ENCODE measurements at places on chromosomes 5 and 9.
A peak's percentile ranks its signal among the peaks of the same experiment; 100 is the strongest.

GRCh38 chr5:154878642-154879335, 20.4 kb downstream of the CNOT8 start:
- no peak for DNase-seq

GRCh38 chr5:59174248-59174844, 591.5 kb downstream of the RAB3C start:
- DNase-seq: no peak

GRCh38 chr9:95425910-95426551, 90.7 kb downstream of the PTCH1 start:
- no peak for DNase-seq

DNA sequence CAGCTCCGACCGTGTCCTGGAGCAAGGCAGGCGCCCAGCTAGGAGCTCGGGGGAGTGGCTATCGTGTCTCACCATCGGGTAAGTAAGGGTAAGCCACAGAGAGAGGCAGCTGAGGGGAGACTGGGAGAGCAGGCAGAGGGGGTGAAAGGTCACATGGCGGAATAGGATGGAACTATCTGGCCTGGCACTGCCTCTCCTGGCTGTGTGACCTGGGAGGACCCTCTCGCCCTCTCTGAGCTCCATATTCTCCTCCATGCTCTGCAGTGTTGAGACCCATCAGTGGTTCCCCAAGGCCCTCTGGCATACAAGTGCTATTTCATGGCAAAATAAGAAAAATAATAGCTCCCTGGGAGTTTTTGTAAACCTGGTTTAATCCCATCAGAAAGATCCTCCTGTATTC, 43.9 kb upstream of the ASS1 start:
- no peak for DNase-seq

- no peak for DNase-seq
Measured at GRCh38 chr9:81108821-81109220, 580.5 kb downstream of the TLE1 start.

DNA sequence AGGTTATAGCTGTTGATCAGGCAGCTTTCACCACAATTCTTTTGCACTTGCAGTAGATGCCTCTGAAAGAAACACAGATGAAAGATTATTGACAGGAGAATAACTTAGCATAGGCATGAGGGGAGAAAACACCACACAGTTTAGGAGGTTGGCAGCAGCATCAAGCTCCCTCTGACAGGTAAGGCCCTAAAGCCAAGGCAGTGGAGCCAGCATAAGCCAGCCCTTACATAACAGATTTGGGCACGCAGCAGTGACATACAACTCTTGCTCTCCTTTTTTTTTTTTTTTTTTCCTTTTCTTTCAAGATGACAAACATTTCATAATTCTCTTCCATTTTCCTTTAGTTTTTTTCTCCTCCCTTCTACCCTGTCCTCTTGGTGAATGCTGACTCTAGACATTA, 257.6 kb upstream of the ADAMTSL1 start:
- no peak for DNase-seq

DNA sequence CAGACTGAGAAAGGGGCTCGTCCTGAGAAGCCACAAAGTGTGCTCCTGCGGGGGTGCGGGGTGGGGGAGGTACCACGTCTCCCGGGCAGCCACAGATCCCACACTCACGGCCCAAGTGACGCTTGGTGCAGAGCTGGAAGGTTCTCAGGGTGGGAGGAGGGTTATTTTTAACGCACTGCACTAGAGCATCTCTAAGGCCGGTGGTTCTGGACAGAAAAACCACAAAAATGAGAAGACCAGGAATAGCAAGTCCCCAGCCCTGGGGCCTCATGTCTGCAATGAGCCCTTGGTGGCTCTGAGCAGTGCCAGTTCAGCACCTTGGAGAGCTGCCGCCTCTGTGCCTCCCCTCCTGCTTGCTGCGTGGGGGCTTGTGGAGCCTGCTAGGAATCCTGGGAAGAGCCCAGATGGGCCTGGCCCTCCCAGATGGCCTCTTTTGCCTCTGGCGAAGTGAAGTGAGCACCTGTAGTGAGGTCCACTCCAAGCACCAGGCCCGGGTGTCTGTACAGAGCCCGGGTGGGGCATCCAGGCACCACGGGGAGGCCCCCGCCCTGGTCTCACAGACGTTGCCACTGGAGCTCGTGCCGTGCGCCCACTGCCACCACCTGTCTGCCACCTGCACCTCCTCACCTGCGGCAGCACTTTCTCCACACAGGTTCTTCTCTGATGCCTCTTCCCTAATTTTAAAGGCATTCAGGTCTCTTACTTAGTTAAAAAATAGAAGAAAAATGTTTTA, 48.9 kb upstream of the CACNA1B start:
- no peak for DNase-seq

GRCh38 chr5:88660947-88661805, 221.8 kb downstream of the MEF2C start:
- no peak for DNase-seq

GRCh38 chr5:32869216-32869615, 158.1 kb downstream of the NPR3 start:
- DNase-seq: no peak

DNA sequence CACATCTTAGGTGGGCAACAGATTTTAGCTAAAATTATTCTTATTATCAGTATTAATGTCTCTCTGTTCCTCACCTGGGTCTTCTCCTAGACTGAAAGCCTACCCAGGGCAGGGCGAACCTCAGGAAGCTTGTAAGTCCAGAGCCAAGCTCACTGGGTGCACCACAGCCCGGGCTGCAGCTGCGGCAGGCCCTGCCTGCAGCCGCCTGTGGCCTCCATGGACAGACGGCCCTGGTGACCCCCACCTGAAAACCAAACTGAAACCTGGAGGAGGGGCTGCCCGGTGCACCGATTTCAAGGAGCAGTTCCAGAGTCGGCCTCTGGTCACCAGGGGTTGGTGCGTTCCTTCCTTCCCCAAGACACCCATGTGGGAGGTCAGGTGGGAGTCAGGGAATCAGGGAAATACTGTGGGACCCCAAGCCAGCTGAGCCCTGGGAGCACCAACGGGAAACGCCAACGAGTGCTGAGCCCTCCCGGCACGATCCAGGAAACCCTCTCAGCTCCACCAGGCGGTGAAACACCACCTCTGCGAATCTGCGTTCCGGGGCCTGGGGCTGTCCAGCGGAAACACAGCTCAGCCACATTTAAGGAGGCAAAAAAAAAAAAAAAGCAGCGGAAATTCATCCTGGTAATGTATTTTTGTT, 68.6 kb upstream of the PPP1R26 start:
- DNase-seq: no peak

GRCh38 chr5:77777281-77777892, 1.2 kb upstream of the TBCA start:
- DNase-seq: no peak

DNA sequence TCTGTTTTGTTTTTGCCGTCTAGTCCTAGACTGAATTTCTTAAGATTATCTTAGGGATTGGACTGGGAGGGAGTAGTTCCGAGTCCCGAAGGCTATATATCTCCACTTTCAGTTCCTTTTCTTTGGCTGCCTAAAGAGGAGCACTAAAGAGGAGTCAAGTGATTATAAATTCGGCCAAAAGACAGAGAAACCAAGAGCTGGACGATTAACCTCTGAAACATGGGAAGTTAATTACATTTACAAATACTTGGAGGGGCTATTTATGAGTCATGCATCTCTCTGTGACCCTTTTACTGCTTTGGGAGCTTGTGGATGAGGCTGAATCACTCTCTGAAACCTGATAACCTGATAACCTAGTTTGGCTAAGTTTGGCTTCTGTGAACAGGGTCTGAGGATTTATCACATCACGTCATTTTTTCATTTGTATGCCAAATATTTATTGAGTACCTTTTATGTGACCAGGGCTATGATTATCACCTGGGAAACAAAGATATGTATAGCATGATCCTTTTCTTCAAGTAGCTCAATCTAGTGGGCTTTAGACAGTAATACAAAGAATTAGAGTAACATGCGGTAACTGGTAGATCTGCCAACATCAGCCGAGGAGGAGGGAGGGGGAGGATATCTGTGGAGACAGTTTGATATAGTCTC, 180.9 kb downstream of the CD180 start:
- no peak for DNase-seq

- no peak for DNase-seq
Measured at GRCh38 chr5:170410401-170410800, 21.2 kb upstream of the KCNMB1 start.

DNA sequence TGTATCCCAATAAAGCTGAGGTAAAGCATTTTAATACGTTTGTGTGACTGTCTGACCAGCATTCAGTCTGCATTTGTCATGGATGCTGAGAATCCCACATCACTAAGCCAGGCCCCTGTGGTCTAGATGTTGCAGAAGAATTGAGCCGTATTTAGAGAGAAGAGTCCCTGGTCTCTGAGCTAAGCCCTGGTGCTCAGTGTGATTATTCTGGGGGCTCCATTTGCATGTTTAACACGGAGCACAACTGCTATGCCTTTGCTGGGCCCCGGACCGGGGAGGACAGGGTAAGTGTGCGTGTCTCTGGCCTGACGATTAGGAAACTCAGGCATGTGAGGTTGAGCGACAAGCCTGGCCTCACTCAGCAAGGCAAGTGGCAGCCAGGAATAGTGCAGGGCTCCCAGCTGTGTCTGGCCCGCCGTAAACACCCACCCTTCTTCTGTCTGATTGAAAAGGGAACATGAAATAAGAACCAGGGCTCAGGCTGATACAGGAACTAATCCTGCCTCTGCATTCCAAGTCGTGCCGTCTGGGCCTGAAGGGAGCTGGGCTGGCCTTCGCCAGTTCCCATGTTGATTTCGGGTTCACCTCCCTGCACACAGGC, 22.3 kb downstream of the FAM78A start:
- no peak for DNase-seq

DNA sequence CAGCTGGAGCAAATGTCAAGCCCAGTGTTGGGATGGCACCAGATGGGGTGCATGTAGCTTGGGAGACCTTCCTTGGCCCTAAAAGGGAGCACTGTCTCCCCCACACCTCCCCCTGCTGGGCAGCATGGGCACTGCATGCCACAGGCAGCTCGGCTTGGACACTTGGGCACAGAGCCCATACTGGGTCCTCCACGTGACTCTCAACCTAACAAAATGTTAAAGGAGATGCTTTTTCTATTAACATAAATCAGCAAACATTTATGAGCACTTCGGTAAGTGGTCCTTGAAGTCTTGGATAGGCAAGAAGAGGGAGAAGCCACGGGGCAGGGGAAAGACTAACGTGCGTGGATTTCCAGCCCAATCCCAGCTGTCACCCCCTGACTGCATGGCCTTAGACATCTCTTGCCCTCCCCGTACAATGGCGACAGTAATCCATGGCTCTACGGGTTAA, 23.9 kb upstream of the MAPK9 start:
- DNase-seq: peak; percentile 60

DNA sequence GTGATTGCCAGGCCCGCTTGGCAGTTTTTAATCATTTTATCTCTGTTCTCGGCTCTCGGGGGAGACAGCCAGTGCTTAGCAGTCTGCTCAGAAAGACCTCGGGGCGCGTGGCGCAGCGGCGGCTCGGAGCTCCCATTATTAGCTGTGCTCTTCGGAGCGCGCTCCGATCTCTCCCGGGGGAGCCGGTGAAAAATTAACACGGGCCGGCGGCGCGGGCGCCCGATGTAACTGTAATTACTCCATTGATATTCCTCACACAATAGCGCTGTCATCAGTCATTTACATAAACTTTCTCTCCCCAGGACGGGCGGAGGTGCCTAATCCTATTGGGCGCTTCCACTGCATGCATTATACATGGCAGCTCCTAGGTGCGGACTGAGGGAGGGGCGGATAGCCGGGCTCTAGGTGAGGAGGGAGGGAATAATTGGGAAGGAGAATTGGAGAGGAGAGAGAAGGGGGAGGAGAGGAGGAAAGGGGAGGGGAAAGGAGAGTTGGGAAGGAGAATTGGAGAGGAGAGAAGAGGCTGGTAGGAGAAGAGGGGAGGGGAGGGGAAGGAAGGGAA, 24.9 kb downstream of the LMX1B start:
- no peak for DNase-seq

DNA sequence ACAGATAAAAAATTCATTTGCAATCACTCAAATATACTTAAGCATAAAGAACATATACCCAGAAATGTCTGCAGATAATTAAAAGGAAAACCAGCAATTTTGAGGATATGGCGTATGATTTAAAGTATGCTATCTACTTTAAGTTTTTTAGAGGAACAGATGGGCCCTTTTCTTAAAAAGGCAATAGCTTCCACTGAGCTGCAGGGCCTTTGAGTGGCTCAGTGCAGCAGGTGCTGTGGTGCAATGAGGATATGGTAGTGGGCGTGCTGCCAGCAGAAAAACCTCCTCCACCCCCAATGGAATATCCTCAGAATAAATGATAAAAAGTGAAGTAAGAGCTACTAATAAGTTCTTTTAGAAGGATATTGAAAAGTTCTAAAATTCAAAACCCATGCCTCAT, 814.5 kb downstream of the MTRR start:
- DNase-seq: no peak

GRCh38 chr5:66987949-66988838, 208.4 kb downstream of the CD180 start:
- no peak for DNase-seq

- no peak for DNase-seq
Measured at GRCh38 chr5:145937432-145938250, 1.3 kb downstream of the SH3RF2 start.

- DNase-seq: no peak
Measured at GRCh38 chr9:26516773-26517343, 375.7 kb downstream of the CAAP1 start.

DNA sequence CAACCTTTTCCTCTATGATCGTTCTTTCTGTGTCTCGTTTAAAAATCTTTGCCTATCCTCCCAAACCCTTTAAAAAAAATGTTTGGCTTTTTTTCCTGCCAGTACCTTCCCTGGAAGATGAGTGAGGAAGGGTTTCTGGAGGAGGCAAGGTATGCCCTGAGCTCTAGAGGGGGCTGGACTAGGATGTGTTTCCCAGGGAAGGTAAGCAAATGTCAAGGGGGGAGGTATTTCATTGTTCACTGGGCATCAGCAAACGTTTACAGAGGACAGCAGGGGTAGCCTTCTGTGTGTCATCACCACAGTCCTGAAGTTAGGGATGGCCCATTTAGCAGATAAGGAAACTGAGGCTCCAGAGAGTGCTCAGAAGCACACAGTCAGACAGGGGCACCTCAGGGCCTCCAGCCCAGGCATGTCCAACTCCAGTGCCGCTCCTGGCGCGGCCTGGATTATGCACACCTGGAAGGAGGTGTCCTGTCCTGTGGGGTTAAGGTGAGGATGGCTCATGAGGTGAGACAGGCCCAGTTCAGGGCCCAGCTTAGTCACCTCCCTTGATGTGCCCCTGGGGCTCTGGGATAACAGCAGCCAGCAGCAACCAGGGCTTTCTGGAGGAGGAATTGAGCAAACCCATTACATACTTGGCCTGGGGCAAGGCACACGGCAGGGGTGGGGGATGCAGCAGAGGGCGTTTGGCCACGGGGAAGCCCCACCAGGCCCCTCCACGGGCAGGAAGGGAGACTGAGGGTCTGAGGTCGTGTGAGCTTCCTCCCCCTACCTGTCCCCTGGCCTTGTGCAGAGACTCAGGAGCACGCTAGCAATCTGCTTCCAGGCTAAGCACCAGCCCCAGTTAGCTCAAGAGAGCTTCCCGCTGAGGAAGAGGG, 100.3 kb upstream of the LMX1B start:
- DNase-seq: no peak

Measured in stimulated activated CD8-positive, alpha-beta memory T cell treated with anti-CD3 and anti-CD28 coated beads, Interleukin-2, amount 100 ng/mL, for 1 hour (primary cell).